ENCODE measurements at places on chromosomes 3 and 15.
A peak's percentile ranks its signal among the peaks of the same experiment; 100 is the strongest.

- DNase-seq: no peak
Observed at GRCh38 chr3:32216172-32216783, 22.2 kb upstream of the CMTM8 start.

DNA sequence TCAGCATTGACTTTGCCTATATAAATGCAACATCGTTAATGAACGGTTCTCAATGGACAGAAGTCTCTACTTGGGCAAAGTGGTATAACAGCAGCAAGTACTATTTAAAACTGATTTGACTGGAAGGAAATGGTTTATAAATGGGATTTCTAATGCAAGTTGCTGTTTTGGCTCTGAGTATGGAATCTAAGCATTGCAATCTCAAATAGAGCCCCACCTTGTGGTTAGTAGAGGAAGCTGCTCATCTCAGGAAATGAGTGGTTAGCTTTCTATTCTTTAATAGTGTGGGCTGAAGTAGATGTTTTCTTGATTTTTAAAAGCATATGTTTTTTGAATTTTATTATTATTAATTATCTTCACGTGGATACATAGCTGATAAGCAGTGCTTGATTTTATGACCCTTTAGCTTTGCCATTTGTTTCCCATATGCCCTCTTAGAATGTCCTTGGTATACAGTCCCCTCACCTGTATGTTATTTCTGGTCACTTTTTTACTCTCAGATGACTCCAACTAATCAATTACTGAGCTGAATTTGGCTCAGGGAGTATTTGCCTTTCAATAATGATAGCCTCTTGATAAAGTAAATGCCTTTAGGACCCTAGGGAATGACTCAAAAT is 67.1 kb downstream of the OXSM start:
- no peak for DNase-seq

- no peak for DNase-seq
Observed at GRCh38 chr15:49923671-49924070, 195.4 kb downstream of the ATP8B4 start.

DNA sequence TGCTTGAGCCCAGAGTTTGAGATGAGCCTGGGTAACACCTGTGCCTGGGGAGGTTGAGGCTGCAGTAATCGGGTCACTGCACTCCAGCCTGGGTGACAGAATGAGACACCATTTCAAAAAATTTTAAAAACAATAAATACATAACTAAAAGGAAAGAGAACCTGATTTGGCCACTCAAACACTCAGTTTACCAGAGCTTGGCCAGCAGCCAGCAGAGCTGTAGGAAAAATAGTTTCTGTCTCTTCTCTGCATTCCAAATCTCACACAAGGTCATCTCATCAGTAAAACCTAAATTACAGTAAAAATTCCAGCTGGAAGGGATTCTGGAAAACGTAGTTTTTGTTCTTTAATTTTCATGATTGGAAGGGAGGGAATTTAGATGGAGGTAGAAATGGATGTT is 7.8 kb upstream of the PPM1L start:
- peak; percentile 19 for DNase-seq

- peak; percentile 45 for DNase-seq
Observed at GRCh38 chr15:99961011-99961441, 227.8 kb upstream of the LYSMD4 start.

GRCh38 chr15:67524235-67524634 is 3.3 kb downstream of the C15orf61 start:
- no peak for DNase-seq

GRCh38 chr15:52421029-52421428 is 107.7 kb downstream of the MYO5A start:
- DNase-seq: no peak

Measured in left cardiac atrium (tissue), 4 donors.